Lower lobe of right lung (tissue), 2 donors: ENCODE measurements at places on chromosomes 7 and 10. TPM values are rescaled to one million over a fixed set of nuclear protein-coding genes. Genes with fewer than 3 reads are reported as not detected.

- no peak for DNase-seq
These were observed 97.2 kb downstream of the GLRX3 start for GRCh38 chr10:130233426-130233825.

GRCh38 chr7:130853503-130854279, 119.7 kb upstream of the KLF14 start:
- no peak for DNase-seq

DNA sequence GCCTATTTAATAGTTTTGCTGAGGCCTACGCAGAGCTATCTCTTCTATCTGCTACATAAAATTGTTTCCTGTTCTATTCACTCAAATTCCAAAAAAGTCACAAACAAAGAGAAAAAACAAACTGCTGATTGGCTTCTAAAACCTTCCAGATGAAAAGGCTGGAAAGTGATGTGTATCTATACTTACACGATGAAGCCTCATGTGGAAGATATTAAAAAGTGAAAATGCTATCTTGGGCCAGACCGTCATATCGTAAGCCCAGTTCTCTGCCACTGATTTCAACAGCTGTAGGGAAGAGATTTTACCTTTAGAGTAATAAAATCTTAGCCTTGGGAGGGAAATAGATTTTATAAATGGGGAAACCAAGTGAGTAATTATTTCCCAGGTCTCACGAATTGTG, 394.8 kb downstream of the KIF20B start:
- DNase-seq: no peak

- DNase-seq: no peak
These were observed 31.8 kb downstream of the WNT16 start for GRCh38 chr7:121360564-121360963.

DNA sequence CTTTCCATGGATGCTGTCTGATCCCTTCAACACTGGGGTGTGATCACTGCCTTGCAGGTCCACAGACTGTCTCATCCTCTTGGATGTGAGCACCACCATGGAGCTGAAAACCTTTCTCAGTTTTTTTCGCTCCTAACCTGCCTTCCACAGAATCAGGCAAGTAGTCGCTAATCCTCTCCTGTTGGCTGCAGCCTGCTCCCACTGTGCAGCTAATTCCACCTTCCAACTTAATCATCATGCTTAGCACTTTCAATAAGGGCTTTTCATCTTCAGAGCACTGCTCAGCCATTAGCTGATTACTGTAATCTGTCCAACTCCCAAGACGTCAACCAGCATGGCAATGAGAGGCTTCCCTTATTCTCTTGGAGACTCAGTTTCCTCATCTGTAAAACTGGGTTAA, 15.1 kb upstream of the CDH23 start:
- DNase-seq: no peak

ELOVL3 gene
- 0.92 TPM for total RNA-seq

DNA sequence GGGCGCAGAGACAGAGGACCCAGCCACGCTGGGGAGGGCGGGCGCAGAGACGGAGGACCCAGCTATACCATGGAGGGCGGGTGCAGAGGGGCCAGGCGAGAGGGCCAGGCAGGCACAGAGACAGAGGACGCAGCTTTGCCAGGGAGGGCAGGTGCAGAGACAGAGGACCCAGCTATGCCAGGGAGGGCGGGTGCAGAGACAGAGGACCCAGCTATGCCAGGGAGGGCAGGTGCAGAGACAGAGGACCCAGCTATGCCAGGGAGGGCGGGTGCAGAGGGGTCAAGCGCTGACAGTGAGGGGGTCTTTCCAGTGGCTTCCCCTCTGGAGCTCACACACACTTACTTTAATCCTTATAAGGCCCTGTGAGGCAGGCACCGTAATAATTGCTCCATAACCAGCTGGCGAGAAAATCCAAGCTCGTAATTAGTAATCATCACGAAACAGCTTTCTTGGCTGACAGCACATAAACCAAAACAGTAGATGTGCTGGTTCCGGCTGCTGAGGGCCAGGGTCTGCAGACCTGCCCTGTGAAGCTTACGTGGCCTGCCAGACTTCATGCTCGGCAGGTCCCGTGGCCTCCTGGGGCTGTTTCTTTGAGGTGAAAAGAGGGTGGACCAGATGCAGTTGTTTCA, 137.2 kb downstream of the VIPR2 start:
- DNase-seq: no peak

- no peak for DNase-seq
These were observed 945.2 kb downstream of the GRID1 start for GRCh38 chr10:85421421-85421820.

DNA sequence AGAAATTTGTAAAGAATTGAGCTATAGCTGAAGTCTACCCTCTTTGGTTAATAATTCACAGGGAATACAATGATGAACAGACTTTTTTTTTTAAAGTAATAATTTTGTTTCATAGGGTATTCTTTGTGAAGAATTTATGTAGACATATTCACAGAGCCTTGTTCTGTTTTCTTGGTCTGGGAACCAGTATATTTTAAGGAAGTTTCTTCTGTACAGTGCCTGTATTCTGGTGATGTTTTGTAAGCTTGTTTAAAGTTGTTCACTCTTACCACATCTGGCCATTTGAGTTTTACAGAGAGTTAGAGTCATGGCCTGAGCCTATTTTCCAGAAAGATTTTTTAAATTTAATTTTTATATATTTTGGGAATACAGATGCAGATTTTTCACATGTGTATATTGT, 70.3 kb downstream of the CCSER2 start:
- DNase-seq: no peak

OLAH gene
- total RNA-seq: 1.7 TPM

MAD1L1 gene
- total RNA-seq: 44.5 TPM

- no peak for DNase-seq
These were observed 1.6 kb upstream of the ARHGAP12 start for GRCh38 chr10:31930023-31930751.

FAM171A1 gene
- 14.0 TPM for total RNA-seq

DNA sequence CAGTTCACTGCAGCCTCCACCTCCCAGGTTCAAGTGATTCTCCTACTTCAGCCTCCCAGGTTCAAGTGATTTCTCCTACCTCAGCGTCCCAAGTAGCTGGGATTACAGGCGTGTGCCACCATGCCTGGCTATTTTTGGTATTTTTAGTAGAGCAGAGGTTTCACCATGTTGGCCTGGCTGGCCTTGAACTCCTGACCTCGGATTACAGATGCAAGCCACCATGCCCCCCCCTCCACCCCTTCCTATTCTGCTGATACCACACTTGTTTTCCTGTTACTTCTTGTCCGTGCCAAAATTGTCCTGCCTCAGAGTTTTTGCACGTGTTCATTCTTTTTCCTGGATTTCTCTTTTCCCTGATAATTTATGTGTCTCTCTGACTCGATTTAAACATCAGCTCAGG, 62.5 kb downstream of the R3HCC1L start:
- no peak for DNase-seq

HOXA13 gene
- total RNA-seq: not detected

DNA sequence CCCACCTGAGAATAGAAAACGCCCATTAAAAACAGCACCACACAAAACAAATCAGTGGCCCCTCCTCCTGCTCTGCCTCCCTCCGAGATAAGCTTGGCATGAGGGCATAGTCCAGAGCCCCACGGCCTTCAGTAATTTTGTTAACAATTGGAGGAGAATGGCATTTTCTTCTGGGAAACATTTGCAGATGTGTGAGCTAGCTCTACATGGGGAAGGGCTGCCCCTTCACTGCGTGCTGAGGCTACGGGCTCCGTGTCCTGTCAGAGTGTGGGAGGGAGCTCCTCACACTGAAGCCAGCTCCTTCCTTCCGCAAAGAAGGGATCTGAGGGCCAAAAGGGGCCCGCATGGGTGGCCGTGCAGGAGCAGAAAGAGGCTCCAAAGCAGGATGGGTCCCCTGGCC, 15.2 kb downstream of the GRK5 start:
- DNase-seq: no peak

DNA sequence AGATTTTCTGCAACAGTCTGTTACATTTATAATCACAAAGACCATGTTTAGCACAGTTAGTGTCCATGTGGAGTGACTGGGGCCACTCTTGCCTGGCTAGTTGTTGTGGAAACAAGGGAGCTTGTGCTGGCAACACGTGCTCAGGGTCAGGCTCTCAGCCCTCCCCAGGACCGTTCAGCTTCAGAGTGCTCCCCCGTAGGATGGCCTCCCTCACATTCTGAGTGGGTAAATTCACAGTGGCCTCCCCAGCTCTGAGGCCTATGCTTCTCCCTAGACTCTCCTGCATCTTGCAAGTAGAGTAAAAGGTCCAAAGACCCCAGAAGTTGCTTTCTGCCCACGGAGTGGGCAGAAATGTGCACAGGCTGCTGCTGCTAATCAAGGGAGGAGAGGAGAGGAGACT, 122.3 kb downstream of the ADCY1 start:
- no peak for DNase-seq

DNA sequence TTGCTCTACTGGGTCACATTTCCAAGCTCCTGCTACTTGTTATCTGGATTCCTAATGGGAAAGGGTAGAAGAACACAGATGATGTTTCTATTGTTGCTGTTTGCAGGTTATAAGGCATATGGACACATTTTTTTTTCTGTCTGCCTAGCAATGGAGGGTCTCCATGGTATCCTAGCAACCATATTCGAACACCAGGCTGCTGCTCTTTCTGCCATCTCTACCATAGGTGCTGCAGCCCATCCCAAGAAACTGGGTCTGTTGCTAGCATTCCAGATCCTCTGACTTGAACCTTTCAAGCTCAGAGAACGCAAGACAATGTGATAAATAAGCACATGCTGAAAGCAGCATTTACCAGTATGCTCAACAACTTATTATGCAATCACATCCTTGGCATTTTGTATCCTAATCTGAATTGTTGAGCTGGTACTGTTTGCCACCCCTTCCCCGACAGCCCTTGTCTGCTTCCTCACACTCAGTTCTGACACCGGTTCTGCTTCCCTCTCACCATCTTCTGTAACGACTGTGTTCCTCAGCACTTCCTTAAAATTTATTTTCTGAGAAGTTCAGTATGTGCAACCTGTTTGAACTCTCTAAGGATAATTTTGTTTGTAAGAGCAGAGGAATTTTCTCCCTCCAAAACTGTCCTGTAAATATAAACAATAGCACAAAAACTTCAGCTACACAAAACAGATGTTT, 6.2 kb downstream of the PRKG1 start:
- no peak for DNase-seq

NPFFR1 gene
- 1.0 TPM for total RNA-seq

- peak; percentile 81 for DNase-seq
These were observed at the start of the genes ACTR3C and LRRC61 for GRCh38 chr7:150322833-150323681. Gene ACTR3C, minus strand, starts transcription at chr7:150323545. Its CDS starts 28,249 bp downstream, at chr7:150295296. Gene LRRC61, plus strand, starts transcription at chr7:150323355. Its CDS starts 13,507 bp downstream, at chr7:150336862.

DNA sequence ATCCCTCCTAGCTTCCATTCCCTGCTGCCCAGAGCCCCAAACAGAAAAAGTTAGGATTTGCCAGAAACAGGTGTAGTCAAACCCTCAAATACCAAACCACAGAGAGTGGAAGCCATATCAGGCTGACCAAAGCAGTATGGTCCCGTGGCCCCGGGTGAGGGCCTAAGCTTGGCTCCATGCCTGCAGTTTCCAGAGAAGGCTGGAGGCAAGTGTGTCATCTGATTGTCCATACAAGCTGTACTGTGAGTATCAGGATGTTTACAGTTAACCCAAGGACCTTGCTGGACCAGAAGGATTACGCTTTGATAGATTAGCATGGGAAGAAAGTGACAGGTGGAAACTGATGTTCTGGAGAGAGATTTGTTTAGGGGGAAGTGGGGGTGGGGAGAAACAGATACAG, 96.3 kb downstream of the PRKAG2 start:
- no peak for DNase-seq

- no peak for DNase-seq
These were observed 3.0 kb upstream of the CXCL12 start for GRCh38 chr10:44387853-44388251.

GRCh38 chr10:132471125-132471451, 66.5 kb upstream of the INPP5A start:
- no peak for DNase-seq

GRCh38 chr7:101906291-101907240, 89.1 kb downstream of the CUX1 start:
- DNase-seq: no peak

DNA sequence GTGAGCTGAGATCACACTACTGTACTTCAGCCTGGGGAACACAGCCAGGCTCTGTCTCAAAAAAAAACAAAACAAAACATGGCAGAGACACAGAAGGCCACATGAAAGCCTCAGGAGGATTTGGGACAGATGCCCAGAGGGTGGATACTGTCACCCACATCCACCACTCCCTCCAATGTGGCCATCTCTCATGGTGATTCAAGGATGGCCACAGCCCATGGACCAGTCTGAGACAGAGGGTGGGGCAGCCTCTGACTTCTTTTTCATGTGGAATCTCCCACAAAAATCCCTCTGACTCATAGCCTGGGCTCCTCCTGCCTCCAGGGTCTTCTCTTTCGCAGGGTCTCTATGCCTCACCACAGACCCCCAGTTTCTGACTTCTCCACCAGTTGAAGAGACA, 59.0 kb upstream of the GTF2I start:
- no peak for DNase-seq

GRCh38 chr10:131144711-131145375, 166.7 kb downstream of the TCERG1L start:
- peak; percentile 11 for DNase-seq

DNA sequence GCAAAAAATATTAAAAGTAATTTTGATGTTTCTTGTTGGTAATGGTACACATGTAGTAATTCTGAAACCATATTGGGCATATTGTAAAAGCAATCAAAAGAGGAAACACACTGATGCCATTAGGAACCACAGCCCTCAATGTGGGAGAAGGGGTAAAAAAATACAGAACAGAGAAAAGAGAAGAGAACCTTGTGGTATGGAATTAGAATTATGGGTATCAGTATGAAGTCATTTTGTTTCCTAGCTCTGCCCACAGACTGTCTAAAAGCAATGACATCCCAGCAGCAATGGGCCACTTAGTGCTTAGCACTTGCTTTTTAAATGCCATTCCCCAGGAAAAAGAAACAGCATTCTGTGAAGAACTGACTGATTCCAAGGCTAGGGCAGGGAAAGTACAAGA, 61.5 kb downstream of the CPVL start:
- DNase-seq: no peak

- no peak for DNase-seq
These were observed 4.8 kb upstream of the TRDMT1 start for GRCh38 chr10:17206210-17206709.

AUTS2 gene
- total RNA-seq: 45.7 TPM

SPACDR gene
- total RNA-seq: 1.7 TPM

DNA sequence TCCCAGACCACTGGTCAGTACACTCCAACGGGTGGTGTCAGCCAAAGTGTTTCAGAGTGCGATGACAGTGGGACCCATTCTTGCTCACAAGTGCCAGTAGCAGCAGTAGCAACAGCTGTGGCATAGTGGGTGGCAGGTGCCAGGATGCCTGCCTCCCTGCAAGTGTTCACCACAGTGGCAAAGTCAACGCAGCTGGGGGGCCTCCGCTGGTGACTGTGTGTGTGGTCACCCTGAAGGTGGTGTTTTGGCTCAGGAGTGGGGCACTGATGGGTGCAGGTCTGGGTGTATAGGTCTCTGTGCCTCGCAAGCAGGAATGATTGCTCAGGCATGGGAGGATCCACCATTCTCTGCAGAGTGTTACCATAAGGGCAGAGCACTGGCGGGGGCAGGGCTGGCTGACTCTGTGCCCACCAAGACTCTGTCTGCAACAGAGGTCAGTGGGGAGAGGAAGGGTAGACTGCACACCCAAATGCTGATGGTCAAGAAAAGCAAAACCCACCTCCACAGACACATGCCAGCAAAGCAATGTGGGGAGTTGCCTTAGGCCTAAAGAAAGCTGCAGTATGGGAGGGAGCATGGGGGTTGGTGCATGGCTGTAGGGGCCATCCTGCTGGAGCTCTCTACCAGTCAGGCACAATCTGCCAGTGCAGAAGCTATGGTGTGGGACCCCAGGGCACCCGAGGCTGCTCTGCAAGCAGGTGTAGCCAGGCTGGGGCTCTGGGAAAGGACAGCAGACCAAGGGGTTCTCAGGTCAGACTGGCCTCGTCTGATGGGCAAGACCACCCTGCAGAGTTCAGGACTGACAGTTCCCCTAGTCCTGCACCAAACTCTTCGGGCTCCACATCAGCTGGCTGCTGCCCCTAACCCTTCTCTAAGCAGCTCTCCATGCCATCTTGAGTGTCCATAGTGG, 368.1 kb downstream of the CTNNA3 start:
- DNase-seq: no peak
